ENCODE measurements at places on chromosomes 5 and 9. TPM values are rescaled to one million over a fixed set of nuclear protein-coding genes. Genes with fewer than 3 reads are reported as not detected.

- DNase-seq, result no peak
Observed at GRCh38 chr5:4027088-4027734, 431.6 kb downstream of the IRX1 start.

The LCN15 gene
- polyA plus RNA-seq, result not detected

The COL23A1 gene
- 0.69 TPM for polyA plus RNA-seq

DNA sequence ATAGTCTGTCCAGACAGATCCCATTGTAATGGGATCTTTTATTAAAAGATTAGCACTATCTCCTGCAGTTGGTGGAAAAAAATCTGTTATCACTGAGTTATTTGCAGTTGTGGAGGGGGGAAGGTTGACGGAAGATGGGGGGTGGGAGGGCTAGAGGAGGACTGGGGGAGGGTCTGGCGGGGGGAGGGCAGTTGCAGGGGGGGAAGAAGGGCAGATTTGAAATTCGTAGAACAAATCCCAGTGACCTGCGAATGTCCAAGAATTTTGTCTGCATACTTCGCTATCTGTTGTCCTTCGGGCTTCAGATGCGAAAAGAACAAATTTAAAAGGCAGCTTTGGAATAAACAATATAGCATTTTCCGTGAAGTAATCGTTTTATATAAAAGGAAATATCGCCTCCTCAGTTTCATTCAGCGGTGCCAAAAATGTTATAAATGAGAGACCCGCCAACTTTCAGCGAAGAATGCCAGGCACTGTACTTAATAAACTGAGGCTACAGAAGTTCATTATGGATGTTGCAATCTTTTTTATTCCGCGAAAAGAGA, 1.3 kb upstream of the FST start:
- DNase-seq, result no peak

GRCh38 chr5:140133514-140134167, 7.9 kb downstream of the IGIP start:
- DNase-seq, result no peak

Data from psoas muscle (tissue), 8 donors.